ENCODE measurements at places on chromosomes 1 and 21.

GRCh38 chr1:162285149-162285561, 91.5 kb downstream of the SPATA46 start:
- DNase-seq: peak; percentile 84

GRCh38 chr21:40638466-40639251, 208.3 kb downstream of the DSCAM start:
- DNase-seq: no peak

DNA sequence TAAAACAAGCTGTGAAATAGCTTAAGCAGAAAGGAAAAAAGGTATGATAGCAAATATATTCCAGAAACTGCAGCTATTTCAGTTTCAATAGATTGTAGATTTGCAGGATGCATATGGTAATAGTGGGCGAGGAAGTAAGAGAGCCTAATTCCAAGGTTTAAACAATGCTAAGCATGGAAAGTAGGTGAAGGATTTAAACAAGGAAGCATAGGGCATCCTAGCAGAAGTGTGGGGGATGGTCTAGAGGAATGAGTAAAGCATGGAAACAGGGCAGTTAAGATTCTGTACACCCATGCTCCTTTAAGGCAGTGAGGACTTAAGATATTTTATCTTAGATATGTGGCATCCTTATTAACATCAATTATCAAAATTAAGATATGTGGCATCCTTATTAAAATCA, 2.6 kb downstream of the IVNS1ABP start:
- no peak for DNase-seq

GRCh38 chr21:39095681-39096080, 87.6 kb downstream of the PSMG1 start:
- DNase-seq: no peak

GRCh38 chr21:33942426-33942825, 26.8 kb upstream of the ATP5PO start:
- no peak for DNase-seq

GRCh38 chr1:116397728-116398127, 24.7 kb downstream of the ATP1A1 start:
- DNase-seq: no peak

DNA sequence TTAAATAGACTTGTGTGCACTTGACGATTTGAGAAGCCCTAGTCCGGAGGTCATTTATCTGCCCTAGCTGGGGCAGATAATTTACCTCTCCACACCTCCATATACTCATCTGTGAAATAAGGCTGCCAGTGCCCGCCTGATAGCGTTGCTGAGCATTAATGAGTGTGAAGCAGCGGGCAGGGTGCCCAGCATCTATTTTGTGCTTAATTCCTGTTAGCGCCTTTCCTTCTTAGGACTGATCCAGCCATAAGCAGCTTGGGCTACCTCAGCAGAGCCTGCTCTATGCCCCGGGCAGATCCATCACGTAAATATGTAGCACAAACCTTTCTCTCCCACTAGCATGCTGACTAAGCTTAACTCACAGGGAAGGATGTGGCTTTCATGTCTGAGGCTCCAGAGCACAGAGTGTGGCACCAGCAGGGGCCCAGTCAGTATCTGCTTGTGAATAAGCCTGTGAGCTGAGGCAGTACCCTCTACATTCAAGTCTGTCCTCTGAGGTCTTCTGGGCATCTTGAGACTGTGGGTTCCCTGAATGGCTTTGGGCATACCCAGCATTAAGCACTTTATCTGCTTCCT, 21.5 kb upstream of the RNF187 start:
- no peak for DNase-seq

GRCh38 chr1:9413877-9414213, 121.2 kb downstream of the SPSB1 start:
- no peak for DNase-seq

DNA sequence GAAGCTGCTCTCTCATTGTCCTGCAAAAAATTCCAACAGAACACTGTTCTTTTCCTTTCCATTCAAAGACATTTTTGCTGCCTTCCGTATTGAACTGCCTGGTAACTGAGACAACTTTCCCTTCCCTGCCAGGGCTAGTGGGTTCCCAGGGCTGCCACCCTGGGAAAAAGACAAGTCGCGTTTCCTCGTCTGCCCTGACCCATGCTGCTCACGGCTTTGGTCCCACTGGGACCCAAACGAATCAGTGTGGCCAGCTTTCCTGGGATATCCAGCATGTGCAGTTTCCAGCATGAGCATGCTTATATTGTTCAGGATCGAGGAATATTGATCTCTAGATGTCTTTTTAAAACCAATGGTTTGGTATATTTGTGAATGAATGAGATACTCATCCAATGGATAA, 18.2 kb downstream of the SOX13 start:
- DNase-seq: no peak
